Osteocyte (in vitro differentiated cells): ENCODE measurements at places on chromosomes 7 and 10. TPM values are rescaled to one million over a fixed set of nuclear protein-coding genes. Genes with fewer than 3 reads are reported as not detected.

DNA sequence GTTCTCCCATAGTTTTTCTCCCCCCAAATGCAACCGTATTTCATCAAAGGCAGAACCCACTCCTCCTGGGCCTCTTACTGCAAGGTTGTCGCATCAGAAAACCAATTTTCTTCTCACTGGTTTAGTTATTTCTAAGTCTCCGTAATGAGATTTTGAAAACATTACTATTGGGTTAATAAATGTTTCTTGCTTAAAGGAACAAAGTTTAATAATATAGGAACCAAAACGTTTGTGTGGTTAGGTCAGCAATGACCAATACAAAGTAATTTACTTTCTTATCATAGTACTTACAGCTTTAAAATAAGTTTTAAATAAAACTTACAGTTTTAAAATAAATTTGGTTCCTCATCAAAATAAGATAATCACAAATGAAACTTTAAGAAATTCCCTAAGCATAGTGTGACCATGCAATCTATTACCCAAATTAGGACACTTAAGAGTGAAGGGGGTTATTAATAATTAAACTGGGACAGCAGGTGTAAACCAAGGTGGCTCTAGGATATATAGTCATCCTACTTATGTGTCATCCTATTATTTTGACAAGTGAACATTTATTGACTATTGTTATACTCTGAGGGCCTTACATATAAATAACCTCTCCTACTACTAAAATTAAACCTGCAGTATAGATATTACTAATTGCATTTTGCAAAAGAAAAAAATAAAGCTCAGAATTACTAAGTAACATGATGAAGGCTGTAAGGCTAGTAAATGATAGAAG, 415.4 kb upstream of the LRRN3 start:
- no peak overlapping the region for H3K27ac ChIP-seq
- no peak for DNase-seq
- H3K4me3 ChIP-seq: no peak overlapping the region
- no peaks in the 10 kb centered on the region for H3K36me3 ChIP-seq
- H3K4me1 ChIP-seq: no peaks in the 10 kb centered on the region

DNA sequence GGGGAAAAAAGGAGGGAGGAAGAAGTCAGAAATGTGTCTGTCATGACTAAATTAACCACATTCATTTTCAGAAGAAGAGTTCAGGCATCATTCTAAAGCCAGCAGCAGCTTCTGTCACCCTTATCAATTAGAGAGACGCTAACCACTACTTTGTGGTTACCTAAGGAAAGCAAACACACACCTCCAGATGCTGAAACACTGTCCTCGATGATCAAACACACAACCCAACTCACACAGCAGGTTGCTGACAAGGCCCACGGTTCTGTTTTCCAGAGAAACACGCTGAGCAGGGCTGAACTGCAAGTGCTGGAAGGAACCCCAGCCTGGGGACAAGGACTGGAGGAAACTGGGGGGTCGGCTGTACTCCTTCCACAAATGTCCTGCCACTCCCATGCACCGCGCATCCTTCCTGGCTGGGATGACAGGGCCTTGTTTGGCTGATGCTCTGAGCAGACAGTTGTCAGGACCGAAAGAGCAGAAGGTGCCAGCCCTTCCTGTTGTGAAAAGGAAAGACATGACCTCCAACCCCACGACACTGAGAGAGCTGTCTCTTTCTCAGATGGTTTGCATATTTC, 36.6 kb downstream of the PRKCQ start:
- no peak for DNase-seq
- no peaks in the 10 kb centered on the region for H3K4me1 ChIP-seq
- H3K27me3 ChIP-seq: peaks cover 4% of the 10 kb centered on the region
- H3K27ac ChIP-seq: no peak overlapping the region

Gene NPC1L1
- not detected in 2 replicates for total RNA-seq

- no peaks in the 10 kb centered on the region for H3K36me3 ChIP-seq
- H3K4me3 ChIP-seq: no peak overlapping the region
- no peaks in the 10 kb centered on the region for H3K27me3 ChIP-seq
- H3K27ac ChIP-seq: no peak overlapping the region
- no peaks in the 10 kb centered on the region for H3K4me1 ChIP-seq
- no peak for DNase-seq
These were observed 184.1 kb downstream of the ZNF33B start for GRCh38 chr10:42454313-42454712.

- H3K4me3 ChIP-seq: no peak overlapping the region
- DNase-seq: no peak
- H3K27ac ChIP-seq: no peak overlapping the region
- H3K36me3 ChIP-seq: no peaks in the 10 kb centered on the region
- peaks cover 39% of the 10 kb centered on the region for H3K27me3 ChIP-seq
These were observed 17.1 kb upstream of the HK1 start for GRCh38 chr10:69261184-69261583.

DNA sequence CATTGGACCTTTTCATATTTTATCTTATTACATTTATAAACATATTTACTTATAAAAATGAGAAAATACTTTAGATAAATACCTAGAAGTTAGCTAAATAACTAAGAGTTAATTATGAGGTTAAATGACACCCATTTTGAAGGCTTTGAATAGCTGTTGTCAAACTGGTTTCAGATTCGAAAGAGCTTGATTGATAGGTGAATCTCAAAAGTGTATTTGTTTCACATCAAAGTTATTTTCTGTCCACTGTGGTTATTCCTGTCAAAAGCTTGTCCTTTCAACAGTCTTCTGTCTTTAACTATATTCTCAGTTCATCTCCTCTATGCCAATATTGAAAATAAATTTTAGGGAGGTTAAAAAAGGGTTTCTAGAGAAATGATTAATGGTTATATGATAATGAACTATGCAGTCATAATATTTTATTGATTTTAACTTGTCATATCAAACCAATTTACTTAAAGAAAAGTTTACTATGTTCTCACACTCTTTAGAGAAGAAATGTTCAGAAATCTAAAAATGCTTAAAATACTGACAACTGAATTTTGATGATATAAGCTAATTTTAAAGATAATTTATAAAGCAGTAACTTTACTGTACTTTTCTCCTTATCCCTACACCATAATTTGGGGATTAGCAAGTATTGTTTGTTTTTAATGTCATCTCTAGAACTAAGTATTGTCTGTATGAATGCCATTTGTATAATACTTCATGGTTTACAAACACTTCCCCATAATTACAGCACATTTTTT, 72.0 kb upstream of the FOXP2 start:
- no peak for DNase-seq
- H3K27ac ChIP-seq: no peak overlapping the region
- H3K4me1 ChIP-seq: peaks cover 15% of the 10 kb centered on the region
- no peak overlapping the region for H3K4me3 ChIP-seq
- H3K27me3 ChIP-seq: no peaks in the 10 kb centered on the region
- no peaks in the 10 kb centered on the region for H3K36me3 ChIP-seq

DNA sequence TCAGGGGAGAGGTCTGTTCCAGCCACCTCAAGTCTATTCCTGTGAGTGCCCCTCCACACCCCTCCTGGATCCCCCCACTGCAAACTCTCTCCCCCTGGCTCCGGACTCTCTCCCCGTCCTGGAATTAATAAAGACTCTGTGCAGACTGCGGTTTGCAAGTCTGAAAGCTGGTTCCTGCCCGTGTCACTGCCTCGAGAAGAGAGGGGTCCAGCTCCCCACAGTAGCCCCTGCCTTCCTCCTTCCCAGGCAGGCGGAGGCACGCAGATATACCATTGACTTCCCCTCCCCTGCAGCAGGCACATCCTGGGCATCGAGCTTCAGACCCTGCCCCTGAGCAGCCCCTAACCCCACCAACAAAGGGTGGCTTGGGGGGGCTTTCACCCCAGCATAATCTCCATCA, 2.2 kb upstream of the ELN start:
- H3K4me1 ChIP-seq: peaks cover 40% of the 10 kb centered on the region
- H3K27me3 ChIP-seq: peaks cover 10% of the 10 kb centered on the region
- no peaks in the 10 kb centered on the region for H3K36me3 ChIP-seq
- DNase-seq: no peak
- H3K4me3 ChIP-seq: no peak overlapping the region

Gene CCDC172
- not detected in 2 replicates for total RNA-seq

Gene SFXN2
- total RNA-seq: 6.9 and 8.1 TPM in 2 replicates

DNA sequence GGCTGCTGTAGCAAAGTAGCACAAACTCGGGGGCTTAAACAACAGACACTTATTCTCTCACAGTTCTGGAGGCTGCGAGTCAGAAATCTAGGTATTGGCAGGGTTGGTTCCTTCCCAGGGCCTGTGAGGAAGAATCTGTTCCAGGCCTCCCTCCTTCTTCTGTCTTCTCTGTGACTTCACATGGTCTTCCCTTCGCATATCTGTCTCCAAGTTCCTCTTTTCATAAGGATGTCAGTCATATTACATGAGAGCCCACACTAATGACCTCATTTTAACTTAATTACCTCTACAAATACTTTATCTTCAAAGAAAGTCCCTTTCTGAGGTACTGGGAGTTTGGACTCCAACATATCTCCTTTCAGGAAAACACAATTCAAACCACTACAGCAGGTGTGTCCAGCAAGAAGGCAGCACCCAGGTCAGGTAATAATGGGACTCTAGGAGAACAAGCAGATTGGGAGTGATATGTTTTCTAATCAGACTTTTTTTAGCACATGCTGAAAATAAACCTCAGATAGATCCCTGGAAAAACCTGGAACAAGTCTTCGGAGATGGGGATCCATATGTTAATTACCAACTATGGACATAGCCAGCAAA, 11.7 kb downstream of the CREB5 start:
- H3K27ac ChIP-seq: no peak overlapping the region
- no peak for DNase-seq
- H3K36me3 ChIP-seq: no peaks in the 10 kb centered on the region
- H3K27me3 ChIP-seq: no peaks in the 10 kb centered on the region
- H3K4me3 ChIP-seq: no peak overlapping the region

DNA sequence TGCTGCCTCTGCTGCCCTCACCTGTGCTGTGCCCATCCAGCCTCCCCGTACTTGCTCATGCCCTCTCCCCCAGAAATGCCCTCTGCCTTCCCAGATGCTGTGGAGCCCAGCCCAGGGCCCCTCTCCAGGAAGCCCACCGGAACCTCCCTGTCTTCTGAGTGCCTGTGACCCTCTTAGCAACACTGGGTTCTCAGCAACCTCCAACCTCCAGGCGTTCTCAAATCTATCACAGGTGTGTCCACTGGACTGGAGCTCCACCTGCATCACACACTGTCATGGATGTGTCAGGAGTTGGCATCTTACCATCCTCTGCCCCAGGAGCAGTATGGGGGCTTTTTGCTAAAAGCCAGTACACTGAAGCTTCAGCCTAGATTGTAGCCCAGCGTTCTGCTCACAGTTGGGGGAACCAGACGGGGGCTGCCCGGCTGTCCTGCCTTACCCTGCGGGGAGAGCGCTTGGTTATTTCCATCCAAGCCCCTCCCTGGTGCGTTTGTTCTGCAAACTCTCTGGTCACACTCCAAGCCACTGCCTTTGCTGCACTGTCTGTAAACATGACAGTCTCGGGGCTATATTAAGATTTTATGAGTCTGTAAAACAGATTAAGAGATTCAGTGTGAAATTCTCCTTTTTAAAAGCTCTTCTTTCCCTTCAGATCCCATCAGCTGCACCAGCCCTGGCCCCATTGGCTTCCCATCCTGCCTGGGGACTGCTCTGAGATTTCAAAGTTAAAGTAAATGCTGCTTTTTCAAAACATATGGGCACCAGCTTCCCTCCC, 71.3 kb upstream of the CPXM2 start:
- H3K36me3 ChIP-seq: no peaks in the 10 kb centered on the region
- no peaks in the 10 kb centered on the region for H3K4me1 ChIP-seq
- no peak overlapping the region for H3K4me3 ChIP-seq
- peaks cover 55% of the 10 kb centered on the region for H3K27me3 ChIP-seq
- no peak overlapping the region for H3K27ac ChIP-seq

GRCh38 chr7:117669818-117670217, 190.0 kb downstream of the CFTR start:
- no peak overlapping the region for H3K4me3 ChIP-seq
- no peak for DNase-seq
- H3K27me3 ChIP-seq: peaks cover 3% of the 10 kb centered on the region
- peaks cover 7% of the 10 kb centered on the region for H3K4me1 ChIP-seq

Gene FANK1
- 0.81 and 2.0 TPM in 2 replicates for total RNA-seq

Gene MUC3A
- not detected in 2 replicates for total RNA-seq

Gene CRPPA
- 2.6 and 3.3 TPM in 2 replicates for total RNA-seq

DNA sequence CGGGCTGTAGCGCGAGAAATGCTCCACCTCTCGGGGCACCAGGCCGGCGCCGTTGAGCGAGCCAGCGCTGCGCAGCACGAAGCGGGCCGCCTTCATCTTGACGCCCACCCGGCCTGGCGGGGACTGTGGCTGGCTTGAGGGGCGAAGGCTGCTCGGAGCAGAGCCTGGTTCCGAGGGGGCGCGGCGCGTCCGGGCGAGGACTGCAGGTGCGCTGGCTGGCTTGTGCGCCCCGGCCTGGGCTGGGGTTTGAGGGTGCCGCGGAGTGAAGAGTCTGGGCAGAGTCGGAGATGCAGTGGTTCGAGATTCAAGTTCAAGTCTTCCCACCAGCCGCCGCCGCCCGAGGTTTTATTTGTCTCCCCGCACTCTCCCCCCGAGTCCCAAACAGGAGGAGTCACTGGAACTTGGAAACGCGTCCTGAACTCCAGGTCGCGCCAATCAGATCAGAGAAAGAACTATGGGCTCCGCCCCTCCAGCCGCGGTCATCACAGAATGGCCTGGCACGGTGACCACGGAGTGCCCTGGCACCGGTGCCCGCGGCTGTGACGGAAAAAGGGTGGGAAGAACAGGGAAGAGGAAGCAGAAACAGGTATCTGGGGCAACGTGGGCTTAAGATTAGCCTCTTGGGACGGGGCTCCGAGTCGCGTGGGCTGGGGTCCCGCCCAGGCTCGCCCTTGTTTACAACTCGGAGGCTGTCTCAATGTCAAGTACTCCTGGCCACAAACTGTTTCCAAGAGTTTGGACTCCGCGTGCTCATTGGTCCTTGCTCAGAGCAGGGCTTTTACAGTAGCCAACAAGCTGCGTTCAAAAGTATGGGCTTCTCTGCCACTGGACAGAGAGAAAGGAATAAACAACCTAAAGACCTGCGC, at the start of gene PDK4:
Gene PDK4, minus strand, starts transcription at position 319 of the 866 bp plus-strand sequence. Its CDS starts 223 bp downstream, at position 96.
- H3K27ac ChIP-seq: peak within 1 kb of the TSS; percentile 82
- no peaks in the 10 kb centered on the region for H3K36me3 ChIP-seq
- peak; percentile 85 for DNase-seq
- peak within 1 kb of the TSS; percentile 87 for H3K4me3 ChIP-seq
- peaks cover 27% of the 10 kb centered on the region for H3K27me3 ChIP-seq
- H3K4me1 ChIP-seq: peaks cover 15% of the 10 kb centered on the region

Gene BAMBI
- total RNA-seq: 6.1 and 6.8 TPM in 2 replicates

- H3K4me1 ChIP-seq: peaks cover 57% of the 10 kb centered on the region
- no peak overlapping the region for H3K4me3 ChIP-seq
- H3K36me3 ChIP-seq: peaks cover 38% of the 10 kb centered on the region
- no peak for DNase-seq
- H3K27me3 ChIP-seq: no peaks in the 10 kb centered on the region
These were observed 33.3 kb downstream of the CTBP2 start for GRCh38 chr10:125127110-125127509.

- H3K27me3 ChIP-seq: no peaks in the 10 kb centered on the region
- H3K36me3 ChIP-seq: no peaks in the 10 kb centered on the region
- no peak for DNase-seq
- H3K4me1 ChIP-seq: peaks cover 5% of the 10 kb centered on the region
These were observed 90.6 kb downstream of the ARHGAP22 start for GRCh38 chr10:48514255-48514654.

DNA sequence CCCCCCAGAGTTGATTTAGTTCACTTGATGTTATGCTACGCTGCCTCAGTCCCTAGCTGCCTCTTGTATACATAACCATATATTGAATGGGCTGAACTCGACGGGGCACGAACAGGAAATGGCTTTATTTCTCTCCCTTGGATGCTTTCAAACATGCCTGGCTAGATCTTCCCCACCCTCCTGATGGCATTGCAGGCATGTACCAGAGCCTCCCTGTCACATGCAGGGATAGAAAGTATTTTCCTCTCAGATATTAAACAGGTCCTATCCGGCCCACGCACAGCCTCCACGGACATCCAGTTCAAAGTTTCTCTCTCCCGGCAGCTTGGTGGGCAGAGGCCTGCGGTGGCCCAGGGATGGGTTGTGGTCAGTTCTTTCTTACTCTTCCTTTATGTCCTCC, 422.1 kb downstream of the RPS24 start:
- no peaks in the 10 kb centered on the region for H3K36me3 ChIP-seq
- peaks cover 38% of the 10 kb centered on the region for H3K27me3 ChIP-seq
- peaks cover 2% of the 10 kb centered on the region for H3K4me1 ChIP-seq

Gene NKX2-3
- total RNA-seq: not detected in 2 replicates
